Activated T-cell treated with anti-CD3 and anti-CD28 coated beads for 24 hours (primary cell): ENCODE measurements at places on chromosomes 12 and 14.

DNA sequence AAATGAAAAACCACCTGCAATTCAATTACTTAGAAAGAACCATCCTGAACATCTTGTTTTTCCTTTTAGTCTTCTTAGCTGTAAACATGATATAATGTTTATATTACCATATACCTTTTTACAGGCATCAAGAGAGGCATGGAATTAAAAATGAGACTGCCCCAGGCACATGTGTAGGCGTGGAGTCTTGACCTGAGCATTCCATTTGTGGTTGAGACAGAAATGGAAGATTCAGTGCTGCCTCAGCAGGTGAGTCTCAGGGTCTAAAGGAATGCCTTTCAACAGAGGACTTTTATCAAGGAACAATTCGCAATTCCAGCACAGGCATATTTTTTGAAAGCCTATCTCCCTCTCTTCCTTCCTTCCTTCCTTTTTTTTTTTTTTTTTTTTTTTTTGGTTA, 8.0 kb upstream of the NANOGNB start:
- no peak for DNase-seq

DNA sequence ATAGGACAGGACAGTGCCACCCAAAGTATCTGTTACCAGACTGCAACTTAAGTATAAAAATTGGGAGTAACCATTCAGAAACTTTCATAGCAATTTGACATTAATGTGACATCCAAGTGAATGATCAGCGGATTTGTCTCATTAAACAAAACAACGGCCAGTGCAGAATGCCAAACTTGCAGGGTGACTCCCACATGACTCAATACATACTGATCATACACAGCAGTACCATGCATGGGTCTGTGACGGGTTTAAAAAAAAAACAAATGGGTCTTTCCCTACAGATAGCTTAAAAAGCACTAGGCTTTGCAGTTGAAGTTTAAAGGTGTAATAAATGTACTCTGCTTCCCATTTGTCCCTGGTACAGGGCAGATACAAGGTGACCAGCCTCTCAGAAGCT, 116.6 kb downstream of the SLC35F4 start:
- no peak for DNase-seq

- DNase-seq: no peak
These were observed 53.7 kb downstream of the GALNT4 start for GRCh38 chr12:89470741-89471509.

GRCh38 chr12:20493934-20494333, 125.6 kb downstream of the PDE3A start:
- DNase-seq: no peak

- DNase-seq: no peak
These were observed 12.0 kb downstream of the PDE6H start for GRCh38 chr12:14984766-14985285.

- no peak for DNase-seq
These were observed 108.8 kb upstream of the ARHGAP5 start for GRCh38 chr14:31968107-31968810.

- no peak for DNase-seq
These were observed 44.8 kb upstream of the NR2C1 start for GRCh38 chr12:95118138-95118787.

DNA sequence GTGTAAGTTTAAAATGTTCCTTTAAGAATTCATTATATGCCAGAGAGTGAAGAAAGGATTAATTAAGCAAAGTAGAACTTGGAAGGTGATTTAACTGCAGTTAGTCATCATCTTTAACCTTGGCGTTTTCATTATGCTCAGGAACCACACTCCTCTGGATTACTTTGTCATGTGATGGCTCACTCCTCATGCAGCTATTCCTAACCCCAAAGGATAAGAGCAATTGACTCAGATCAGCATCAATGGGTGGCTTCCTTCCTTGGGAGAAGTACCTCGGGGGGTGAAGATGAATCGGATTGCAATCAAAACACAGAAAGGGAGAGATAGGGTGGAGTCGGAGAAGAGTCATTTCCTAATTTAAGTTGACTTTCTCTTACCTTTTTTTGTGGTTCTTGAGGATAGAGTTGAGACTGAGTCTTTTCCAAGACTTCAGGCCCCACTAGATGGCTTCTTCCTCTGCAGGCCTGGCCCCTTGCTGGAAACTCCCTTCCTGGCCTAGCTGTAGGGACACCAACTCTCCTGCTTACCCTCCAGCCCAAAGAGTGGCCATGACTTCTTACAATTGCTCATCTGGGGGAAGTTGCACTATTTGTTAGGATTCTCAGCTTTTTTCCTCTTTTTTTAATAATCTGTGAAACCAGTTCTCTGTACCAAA, 238.6 kb upstream of the DDHD1 start:
- no peak for DNase-seq

DNA sequence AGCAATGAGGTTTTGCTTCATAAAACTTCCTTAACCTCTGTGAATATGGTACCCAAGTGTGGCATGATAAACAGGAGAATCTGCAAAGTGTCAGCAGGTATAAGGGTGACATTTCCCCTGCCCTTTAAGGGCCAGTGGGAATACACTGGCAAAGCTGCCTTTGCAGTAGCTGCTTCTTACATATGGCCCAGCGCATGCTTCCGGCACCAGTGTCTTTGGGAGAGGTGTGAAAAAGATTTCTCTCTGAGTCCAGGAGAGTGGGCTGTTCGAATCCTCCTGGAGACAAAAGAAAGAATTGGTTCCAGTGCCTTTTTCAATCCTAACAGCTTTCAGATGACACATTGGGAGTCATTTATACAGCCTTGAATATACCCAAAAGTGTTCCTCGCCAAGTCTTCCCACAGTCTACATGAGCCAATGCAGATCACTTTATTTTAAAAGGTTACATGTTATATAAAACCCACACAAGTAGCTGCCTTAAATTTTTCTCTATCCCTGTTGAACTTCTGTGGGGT, 437.7 kb downstream of the PRKD1 start:
- no peak for DNase-seq

DNA sequence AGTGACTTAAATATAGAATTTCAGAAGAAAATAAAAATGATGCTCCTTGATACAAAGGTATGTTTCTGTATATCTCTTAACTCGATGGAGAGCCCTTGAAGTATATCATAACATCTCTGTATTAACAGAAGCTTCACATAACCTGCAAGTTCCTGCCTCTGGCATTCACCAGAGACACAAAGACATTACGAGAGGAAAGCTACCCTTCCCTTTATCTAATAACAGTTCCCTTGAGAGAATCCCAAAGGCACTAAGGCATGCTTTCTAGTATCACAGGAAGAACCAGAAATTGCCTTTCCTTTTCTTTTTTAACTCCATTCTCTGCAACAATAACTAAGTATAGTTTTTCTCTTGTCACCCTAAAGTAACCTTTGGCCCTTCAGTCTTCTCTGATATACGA, 164.5 kb downstream of the MGAT4C start:
- DNase-seq: no peak

- DNase-seq: no peak
These were observed 524 bp upstream of the P2RX2 start for GRCh38 chr12:132617822-132618682.

DNA sequence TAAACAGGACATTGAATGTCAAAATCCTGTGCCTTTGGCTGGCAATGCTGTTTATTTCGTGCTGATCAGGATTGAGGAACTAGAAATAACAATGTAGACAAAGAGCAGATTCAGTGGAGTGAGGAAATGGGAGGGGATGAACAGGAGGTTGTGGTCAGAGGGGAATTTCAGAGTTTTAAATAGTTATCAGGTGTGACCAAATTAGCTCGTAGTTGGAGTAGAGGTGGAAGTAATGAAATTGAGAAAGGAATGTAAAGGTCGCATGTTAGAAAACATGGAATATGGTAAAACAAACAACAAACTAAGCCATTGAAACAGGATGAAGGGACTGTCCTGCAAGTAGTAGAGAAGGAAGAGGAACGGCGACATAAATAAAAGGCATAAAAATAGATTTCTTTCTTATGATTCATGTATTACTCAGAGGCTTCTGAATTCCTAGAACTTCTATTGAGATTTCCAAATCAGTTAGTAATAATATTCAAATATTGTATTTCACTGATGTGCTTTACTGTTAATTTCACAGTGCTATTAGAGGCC, 9.5 kb upstream of the SAV1 start:
- no peak for DNase-seq

DNA sequence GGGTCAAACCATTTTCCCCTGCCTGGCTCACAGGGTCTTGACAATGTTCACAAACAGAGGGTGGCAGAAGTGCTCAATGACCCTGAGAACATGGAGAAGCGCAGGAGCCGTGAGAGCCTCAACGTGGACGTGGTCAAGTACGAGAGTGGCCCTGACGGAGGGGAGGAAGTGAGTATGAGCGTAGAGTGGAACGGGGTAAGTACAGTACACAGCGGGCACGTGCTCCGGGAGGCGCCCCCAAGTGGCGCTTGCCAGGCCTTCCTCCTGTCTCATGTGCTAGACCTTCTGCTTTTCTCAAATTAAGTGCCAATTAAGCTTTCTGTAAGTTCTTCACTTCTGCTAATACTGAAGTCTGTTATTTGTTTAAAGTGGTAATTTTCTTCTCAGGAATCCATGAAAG, 35.9 kb downstream of the XRCC3 start:
- DNase-seq: peak; percentile 17

DNA sequence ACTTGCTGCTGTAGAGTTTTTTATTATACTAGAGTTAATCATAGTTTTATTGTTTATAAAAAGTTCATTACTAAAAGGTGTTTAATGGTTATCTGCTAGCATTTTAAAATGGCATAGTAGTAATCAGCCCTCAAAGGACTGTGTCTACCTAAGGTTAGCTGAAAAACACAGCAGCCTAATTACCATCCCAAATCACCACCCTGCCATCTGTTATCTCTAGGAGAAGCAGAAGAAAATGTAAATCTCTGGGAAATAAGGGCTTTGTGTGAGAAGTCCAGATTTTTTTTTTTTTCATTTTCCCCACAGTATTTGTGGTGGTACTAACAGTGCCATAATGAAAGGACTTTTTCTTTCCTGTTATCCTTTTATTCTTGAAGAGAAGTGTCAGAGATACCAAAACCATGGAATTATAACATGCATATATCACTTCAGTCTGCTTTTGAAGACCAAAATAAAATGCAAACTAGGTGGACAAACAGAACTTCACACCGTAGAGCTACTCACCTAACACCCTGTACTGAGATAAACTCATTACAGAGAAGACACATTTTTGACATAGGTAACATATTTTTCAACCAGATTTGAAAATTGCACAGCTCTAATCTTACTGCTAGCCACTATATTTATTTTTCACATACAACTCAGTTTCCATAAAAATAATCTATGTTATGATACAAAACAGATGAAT, 876.2 kb downstream of the C12orf50 start:
- no peak for DNase-seq

GRCh38 chr14:23620177-23620702, 15.9 kb upstream of the DHRS2 start:
- DNase-seq: no peak

- DNase-seq: no peak
These were observed 68.0 kb downstream of the RASSF3 start for GRCh38 chr12:64678248-64678647.

DNA sequence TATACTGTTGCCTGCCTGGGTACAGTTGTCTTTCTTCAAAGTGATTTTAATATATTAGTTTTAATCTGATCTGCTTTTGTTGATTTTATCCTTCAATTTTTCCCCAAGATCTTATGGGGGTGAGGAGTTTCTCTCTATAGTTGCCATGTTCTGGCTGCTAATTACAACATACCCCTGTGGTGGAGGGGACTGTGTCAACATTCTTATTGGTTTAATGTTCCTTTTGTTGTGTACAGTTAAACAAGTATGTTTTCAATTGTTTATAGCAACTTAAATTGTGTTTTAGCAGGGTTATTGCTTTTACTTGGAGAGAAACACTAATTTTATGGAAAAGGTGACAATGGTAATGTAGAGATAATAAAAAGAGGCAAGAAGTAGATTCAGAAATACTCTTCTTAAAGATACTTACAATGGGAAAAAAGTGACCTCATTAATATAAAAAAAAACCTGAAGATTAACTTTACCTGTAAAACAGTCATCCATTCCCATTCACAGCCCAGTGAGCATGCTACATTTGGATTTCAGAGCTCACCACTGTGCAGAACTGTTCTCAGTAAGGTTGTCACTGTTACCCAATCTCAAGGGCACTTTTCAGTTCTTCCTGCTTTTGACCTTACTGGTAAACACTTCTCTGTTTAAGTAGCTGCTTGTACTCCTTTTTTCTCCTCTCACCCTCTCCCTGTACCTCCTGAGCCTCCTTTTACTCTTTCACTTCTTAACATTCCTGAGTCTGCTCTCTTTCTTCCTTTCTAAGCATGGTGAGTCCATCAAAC, 8.1 kb upstream of the LRRK2 start:
- no peak for DNase-seq

DNA sequence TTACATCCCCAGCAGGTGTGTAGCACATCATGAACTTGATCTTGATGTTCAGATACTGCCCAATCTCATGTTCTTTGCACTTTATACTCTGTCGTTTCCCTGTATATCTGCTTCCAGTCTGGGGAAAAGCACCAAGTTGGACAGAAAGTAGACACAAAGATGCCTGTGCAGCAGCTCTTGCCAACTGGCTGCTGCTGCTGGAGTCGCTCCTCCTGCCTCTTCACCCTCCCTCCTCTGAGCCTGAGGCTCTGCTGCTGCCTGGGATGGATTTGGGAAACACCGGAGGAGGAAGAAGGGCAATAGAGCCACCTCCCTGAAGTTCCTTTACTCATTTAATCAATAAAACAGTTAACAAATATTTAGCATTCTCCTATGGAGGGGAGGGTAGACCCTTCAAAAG, 32.4 kb downstream of the ADCK1 start:
- no peak for DNase-seq

DNA sequence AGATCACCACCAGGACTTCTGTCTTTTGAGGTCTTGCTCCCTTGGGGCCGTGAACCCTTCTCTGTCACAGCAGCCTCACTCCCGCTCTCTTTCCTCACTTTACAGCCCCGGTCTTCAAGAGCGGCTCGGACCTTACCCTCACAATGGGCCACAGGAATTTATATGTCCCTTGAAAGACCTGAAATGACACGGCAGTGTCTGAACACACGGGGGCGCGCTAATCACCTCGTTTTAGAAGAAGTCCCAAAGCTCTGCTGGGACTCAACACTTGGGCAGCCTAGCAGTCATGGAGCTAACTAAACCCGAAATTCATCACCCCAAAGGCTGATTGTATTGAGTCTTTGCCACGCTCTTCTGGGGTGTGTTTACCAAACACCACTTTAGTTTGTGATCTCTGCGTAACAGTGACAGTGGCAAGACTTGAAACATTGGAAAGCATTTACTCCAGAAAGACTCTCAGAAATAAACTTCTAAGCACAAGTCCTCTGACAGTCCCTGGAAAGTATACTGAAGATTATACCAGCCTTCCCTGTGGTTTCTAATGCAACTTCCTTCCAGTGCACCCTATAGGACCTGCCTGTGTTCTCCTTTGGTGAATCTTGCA, 29.0 kb downstream of the SERPINA11 start:
- DNase-seq: peak; percentile 24

GRCh38 chr14:94161981-94162380, 12.1 kb upstream of the PPP4R4 start:
- DNase-seq: no peak

- DNase-seq: no peak
These were observed 51.9 kb upstream of the NUDT4 start for GRCh38 chr12:93325855-93326254.

DNA sequence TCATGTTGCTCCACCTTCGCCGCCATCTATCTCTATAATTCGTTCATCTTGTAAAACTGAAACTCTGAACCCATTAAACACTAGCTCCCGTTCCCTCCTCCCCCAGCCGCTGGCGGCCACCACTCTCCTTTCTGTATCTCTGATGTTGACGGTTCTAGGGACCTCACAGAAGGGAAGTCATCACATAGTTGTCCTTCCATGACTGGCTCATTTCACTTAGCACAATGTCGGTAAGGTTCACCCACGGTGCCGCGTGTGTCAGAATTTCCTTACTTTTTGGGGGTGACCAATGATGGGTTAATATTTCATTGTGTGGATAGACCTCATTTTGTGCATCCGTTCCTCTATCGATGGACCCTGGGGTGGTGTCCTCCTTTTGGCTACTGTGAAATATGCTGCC, 2.0 kb upstream of the CACNA2D4 start:
- DNase-seq: no peak
